Right lobe of liver (tissue), 6 donors: ENCODE measurements at places on chromosomes 4 and X.

DNA sequence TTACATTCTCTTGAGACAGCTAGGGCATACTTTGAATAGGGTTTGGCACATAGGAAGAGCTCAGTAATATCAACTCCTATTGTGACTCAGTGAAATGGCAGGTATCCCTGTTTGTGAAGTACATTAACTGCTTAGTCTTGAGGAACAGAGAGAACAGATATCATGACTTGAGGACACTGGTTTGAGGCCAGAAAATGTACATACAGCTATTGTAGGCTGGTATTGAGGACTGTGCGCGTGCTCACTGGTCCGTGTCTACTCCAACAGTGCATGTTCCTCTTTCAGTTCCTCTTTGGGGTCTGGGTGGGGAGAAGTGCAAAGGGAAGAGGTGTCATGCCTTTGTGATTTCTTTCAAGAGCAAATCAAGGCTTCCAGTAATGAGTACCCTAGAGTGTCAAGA, 34.6 kb upstream of the TBC1D9 start:
- no peak overlapping the region for H3K4me3 ChIP-seq
- no peaks in the 10 kb centered on the region for H3K36me3 ChIP-seq
- no peak overlapping the region for H3K27ac ChIP-seq
- H3K4me1 ChIP-seq: no peaks in the 10 kb centered on the region

DNA sequence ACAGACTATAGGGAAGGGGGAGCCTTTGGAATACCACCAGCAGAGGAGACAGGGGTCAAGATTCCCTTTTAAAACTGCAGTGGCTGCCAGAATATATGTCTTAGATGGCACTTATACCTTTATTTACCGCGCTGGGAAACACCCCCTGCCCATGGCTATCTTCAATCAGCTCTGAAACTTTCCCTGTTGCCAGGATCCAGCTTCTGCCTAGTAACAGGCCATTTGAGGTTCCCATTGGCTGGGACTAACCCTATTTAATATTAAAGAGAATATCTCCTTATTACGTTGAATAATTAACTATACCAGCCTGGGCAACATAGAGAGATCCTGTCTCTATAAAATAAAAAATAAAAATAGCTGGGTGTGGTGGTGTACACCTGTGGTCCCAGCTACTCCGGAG, 23.8 kb downstream of the SOWAHB start:
- no peaks in the 10 kb centered on the region for H3K27me3 ChIP-seq
- H3K27ac ChIP-seq: no peak overlapping the region
- no peaks in the 10 kb centered on the region for H3K36me3 ChIP-seq
- no peak overlapping the region for H3K4me3 ChIP-seq

- no peak overlapping the region for H3K4me3 ChIP-seq
- no peaks in the 10 kb centered on the region for H3K27me3 ChIP-seq
- H3K27ac ChIP-seq: peak overlapping the region; percentile 56
These were observed 14.8 kb downstream of the ADGRA3 start for GRCh38 chr4:22500831-22501714.

DNA sequence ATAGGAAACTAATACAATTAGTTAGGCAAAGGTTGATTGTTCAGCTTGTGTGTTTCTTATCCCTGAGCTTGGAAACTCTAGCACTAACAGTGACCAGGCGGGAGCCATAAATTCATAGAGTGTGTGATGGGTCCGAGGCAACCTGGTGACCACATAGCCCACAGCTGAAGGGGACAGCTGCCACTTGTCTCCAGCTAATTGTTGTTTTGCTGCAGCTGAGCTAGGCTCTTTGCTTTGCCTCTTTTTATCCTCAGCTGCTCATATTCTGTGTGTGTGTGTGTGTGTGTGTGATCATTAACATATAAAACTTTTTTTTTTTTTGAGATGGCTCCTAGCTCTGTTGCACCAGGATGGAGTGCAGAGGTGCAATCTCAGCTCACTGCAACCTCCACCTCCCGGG, 53.2 kb downstream of the DOCK11 start:
- H3K4me3 ChIP-seq: no peak overlapping the region
- DNase-seq: no peak
- H3K36me3 ChIP-seq: no peaks in the 10 kb centered on the region
- no peaks in the 10 kb centered on the region for H3K27me3 ChIP-seq
- no peak overlapping the region for H3K27ac ChIP-seq
- no peaks in the 10 kb centered on the region for H3K4me1 ChIP-seq

- no peak for DNase-seq
- H3K36me3 ChIP-seq: no peaks in the 10 kb centered on the region
- no peaks in the 10 kb centered on the region for H3K27me3 ChIP-seq
- H3K4me1 ChIP-seq: no peaks in the 10 kb centered on the region
- H3K27ac ChIP-seq: no peak overlapping the region
These were observed 411.9 kb downstream of the TRIML1 start for GRCh38 chr4:188551156-188551555.

DNA sequence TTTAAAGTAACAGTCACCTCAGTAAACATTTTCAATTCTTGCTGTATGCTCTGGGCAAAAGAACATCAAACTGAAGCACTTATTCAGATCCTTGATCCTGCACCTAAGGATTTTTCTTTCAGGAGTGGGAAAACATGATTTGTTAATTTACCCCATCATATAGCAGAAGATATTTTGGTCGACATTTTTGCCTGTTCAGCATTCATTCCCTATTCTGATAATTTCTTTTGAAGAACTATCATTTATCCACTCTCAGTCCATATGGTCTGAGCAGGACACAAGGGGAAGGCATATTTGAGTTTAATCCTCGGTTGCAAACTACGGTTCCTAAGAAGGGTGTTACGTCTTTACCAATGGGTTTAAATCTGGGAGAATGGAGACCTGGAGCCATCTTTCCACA, 1.2 kb upstream of the CLOCK start:
- no peaks in the 10 kb centered on the region for H3K27me3 ChIP-seq
- DNase-seq: no peak
- H3K4me3 ChIP-seq: no peak overlapping the region

DNA sequence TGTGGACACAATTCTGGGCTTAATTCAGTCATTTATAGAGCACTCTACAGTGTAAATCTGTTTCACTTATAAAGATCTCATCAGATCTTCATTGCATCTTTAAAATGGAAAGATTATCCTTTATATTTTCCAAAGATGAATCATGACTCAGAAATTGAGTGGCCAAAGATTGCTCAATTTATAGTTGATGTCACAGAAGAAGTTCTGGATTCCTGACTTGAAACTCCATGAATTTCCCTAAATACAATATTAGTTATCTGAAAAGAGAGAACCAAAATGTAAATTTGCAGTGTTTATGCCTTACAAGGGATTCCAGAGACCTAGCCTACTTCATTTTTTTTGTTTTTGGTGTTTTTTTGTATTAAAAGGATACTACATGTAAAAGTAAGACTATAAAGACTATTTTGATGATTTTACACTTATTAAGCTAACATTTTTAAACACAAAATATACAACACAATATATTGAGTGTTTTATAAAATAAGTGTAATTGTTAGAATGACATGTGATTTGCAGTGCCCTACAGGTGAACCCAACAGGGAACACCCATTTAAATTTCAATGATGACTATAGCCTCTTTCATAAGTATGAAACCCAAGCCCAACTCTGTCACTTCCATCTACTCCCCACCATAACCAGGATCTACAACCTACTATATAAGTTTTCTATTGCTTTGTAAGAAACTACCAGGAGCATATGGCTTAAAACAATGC, 183.5 kb downstream of the PCDH7 start:
- H3K4me1 ChIP-seq: no peaks in the 10 kb centered on the region
- no peaks in the 10 kb centered on the region for H3K27me3 ChIP-seq
- no peak overlapping the region for H3K27ac ChIP-seq
- H3K4me3 ChIP-seq: no peak overlapping the region

DNA sequence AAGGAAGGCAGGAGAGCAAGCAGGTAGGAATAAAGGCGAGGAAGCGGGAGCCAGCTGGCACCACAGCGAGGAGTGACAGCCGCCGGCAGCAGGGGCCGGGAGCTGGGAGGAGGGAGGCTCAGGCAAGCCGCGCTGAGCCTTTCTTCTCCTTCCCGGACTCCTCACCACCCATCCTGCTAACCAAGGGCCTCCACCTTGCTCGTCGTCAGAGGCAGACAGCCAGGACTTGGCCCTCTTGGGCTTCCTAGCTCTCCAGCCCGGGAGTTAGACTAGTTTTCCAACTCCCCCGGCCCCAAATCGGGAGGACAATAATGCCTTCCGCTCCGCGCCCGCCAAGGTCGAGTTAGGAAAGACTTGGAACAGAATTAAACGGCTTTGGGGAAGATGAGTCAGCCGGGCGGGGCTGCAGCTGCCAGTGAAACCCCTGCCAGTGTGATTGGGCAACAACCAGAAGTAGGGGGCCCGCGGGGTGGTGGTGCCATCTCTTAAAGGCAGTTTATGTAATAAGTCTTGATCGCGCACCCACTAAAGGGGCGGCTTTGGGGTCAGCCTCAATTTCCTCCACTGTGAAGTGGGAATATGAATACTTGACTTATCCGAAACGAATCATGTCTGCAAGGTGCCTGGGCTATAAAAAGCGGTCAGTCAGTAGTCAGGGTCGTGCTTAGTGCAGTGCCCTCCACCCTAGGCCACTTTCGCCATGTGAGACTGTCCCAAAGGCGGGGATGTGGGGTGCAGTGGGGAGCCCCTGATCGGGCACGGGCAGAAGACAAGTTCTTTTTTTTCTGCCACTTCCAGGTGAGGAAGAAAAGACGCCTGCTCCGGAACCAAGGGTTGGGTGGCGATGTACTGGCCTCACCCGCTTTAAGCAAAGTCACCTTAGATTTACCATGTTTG, 6.7 kb upstream of the HSD17B10 start:
- peak overlapping the region; percentile 55 for H3K27ac ChIP-seq
- DNase-seq: peak; percentile 69
- H3K4me3 ChIP-seq: peak overlapping the region; percentile 52
- H3K4me1 ChIP-seq: no peaks in the 10 kb centered on the region
- no peaks in the 10 kb centered on the region for H3K27me3 ChIP-seq
- no peaks in the 10 kb centered on the region for H3K36me3 ChIP-seq

DNA sequence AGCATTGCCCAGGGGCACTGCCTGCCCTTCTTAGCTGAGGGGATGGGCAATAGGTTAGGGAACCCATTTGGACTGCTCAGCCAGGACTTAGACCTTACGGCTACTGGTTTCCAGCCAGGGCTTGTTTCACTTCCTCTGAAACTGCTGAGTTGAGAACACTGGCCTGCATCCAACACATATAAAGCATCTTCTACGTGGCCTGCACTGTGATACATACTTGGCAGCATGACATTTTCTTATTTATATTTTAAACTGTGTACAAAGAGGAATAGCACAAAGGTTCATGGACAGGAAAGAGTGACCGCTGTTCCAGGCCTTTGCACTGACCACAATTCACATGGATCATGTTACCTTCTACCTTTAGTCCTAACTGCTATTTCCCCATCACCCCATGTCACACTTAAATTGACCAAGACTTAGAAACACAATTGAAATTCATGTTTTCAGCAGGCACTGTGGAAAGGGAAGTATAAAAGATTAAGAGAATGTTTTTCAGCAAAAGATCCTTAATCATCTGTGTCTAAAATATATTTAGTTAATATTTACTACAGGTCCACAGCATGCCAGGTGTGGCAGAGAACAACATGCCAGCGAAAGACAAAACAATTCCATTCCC, 43.7 kb downstream of the NLGN4X start:
- peak; percentile 61 for DNase-seq
- H3K4me3 ChIP-seq: no peak overlapping the region
- no peaks in the 10 kb centered on the region for H3K36me3 ChIP-seq
- no peaks in the 10 kb centered on the region for H3K4me1 ChIP-seq

DNA sequence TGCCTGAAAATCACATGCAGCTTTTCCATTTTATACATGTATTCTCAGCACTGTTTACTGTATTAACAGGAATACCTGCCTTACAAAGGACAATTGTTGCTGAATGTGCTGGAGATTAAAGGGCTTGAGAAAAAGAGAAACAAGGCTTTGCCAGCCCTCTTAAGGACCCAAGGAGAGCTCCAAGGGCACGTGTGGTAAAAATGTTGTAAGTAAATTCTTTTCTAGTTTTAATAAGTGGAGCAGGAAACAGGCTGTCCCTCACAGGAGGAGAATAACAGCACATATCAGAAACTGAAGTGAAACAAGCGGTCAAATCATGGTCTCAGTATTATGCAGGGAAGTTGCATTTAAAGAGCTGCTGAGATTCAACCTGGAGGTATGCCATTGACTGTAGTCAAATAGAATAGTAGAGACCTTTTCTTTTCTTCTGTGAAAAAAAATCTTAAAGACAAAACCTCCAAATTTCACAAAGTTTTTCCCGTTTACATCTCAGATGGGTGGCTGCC, 18.5 kb downstream of the IGFBP7 start:
- H3K27me3 ChIP-seq: no peaks in the 10 kb centered on the region
- H3K4me1 ChIP-seq: no peaks in the 10 kb centered on the region
- no peak for DNase-seq
- H3K27ac ChIP-seq: no peak overlapping the region
- no peaks in the 10 kb centered on the region for H3K36me3 ChIP-seq

DNA sequence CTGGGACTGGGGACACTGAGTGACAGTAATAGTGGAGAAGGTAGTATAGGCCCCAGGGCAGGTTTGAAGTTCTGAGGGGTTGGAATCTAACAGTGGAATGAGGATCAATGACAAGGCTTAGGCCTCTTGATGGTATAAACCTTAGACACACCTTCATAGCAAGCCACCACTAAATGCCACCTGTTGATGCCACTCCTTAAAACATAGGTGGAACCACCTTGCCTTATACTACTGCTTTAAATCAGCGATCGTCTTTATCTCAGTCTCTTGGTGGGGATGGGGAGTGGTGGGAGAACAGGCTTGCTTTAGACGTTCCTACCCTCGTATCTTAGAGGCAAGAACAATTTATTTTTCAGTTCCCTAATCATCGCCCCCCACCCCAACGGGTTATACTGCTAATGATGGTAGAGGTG, 1.2 kb downstream of the RAB33B start:
- no peaks in the 10 kb centered on the region for H3K4me1 ChIP-seq
- H3K27ac ChIP-seq: peak overlapping the region; percentile 90
- H3K27me3 ChIP-seq: no peaks in the 10 kb centered on the region
- no peak for DNase-seq
- peak overlapping the region; percentile 76 for H3K4me3 ChIP-seq
- H3K36me3 ChIP-seq: no peaks in the 10 kb centered on the region

GRCh38 chr4:955161-955921, 18.0 kb downstream of the DGKQ start:
- peaks cover 4% of the 10 kb centered on the region for H3K36me3 ChIP-seq
- H3K4me1 ChIP-seq: no peaks in the 10 kb centered on the region
- no peaks in the 10 kb centered on the region for H3K27me3 ChIP-seq
- no peak for DNase-seq

- H3K4me3 ChIP-seq: no peak overlapping the region
- H3K4me1 ChIP-seq: no peaks in the 10 kb centered on the region
- H3K27me3 ChIP-seq: no peaks in the 10 kb centered on the region
- no peak for DNase-seq
These were observed 266.9 kb upstream of the DIAPH2 start for GRCh38 chrX:96417695-96418094.

DNA sequence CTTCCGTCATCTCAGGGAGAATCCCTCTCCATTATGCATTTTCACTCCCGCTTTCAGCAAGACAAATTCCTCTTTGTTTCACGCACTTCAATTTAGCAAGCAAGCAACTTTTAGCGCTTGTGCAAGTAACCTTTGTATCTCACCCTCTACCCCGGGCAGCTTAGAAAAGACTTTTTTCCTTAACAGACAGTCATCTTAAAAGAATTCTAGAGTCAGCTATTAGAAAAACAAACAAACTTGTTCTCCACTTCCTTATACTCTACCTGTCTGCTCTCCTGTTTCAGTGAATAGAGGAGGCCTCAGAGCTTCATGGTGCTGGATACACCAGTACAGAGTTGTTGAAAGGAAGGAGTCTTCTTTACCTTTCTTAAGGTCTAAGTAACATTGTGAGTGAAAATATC, 12.1 kb downstream of the TIGD2 start:
- no peak overlapping the region for H3K4me3 ChIP-seq
- no peak overlapping the region for H3K27ac ChIP-seq
- H3K36me3 ChIP-seq: no peaks in the 10 kb centered on the region
- H3K4me1 ChIP-seq: no peaks in the 10 kb centered on the region
- no peaks in the 10 kb centered on the region for H3K27me3 ChIP-seq
